IMR-90 (cell line): ENCODE measurements at places on chromosomes 7 and 10. TPM values are rescaled to one million over a fixed set of nuclear protein-coding genes. Genes with fewer than 3 reads are reported as not detected.

DNA sequence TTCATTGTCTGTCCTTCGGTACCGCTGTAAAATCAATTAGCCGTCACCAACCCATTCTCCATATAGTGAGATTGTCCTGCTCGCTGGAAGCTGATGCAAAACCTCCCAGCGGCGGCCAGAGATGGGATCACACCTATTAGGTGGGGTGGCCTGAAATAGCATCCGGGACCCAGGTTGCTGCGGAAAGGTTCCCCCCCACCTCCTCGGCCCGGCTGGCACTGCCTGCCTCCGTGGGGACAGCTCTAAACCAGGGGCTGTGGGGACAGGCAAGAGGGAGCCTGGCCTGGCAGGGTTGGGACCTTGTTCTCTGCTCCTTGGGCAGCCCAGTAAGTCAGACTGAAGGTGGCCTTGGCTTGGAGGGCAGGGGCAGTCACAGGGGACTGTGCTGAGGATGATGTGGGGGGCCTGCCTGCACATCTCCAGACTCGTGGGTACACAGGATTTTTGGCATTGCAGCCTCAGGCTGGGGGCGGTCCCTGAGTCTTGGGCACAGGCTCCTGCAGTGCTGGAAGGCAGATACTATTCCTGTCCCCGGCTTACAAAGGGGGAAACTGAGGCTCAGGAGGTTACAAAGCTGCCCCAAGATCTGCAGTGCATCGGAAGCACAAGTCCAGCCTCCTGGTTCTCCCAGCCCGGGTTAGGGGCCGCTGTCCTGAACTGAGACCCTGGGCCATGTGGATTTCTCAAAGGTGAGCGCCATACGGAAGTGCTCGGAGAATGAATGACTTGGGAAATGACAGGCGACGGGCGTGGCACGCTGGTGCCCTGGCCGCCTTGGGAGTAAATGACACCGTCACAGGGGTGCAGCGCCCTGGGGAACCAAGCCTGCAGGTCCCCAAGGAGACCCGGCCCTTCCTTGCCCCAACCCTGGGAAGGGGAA, 65.6 kb downstream of the UNCX start:
- DNase-seq = no peak

GRCh38 chr7:152333134-152333533, 102.7 kb downstream of the KMT2C start:
- DNase-seq = no peak

- DNase-seq = no peak
These were observed 225.8 kb downstream of the PARD3 start for GRCh38 chr10:34589275-34589674.

GRCh38 chr10:3714967-3715366, 70.0 kb downstream of the KLF6 start:
- DNase-seq = no peak

- no peak for DNase-seq
These were observed 70.7 kb upstream of the MKX start for GRCh38 chr10:27816320-27816719.

DNA sequence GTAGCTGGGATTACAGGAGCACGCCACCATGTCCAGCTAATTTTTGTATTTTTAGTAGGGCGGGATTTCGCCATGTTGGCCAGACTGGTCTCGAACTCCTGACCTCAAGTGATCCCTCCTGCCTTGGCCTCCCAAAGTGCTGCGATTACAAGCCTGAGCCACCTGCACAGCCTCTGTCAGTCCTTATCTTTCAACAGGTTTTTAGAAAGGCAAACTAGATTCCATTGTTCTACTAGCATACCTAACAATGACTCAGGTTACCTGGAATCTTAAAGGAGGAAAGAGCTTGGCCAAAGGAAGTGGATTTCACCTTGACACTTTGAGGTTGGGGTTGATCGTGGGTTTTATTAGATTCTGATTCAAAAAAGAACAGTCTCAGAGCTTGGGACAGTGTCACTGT, 3.2 kb downstream of the ABCC2 start:
- no peak for DNase-seq

DNA sequence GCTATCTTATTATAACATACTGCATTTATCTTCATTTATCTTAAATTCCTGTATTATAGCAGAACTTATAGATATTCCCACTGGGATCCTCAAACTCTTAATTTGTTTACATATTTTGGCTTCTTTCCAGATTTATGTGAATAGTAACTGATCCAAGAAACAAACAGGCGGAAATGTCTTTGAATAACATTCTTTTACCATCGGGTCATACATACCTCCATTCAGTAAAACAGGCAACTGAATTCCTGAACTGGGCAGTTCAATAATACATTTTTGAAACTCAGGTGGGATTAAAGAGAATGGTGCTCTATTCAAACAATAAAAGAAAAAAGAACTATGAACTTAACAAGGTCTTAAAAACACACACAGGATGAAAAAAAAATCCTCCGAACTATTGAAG, 337.4 kb downstream of the CRPPA start:
- DNase-seq = peak; percentile 9

GRCh38 chr10:103476046-103476768, 2.8 kb downstream of the CALHM3 start:
- DNase-seq = no peak

- no peak for DNase-seq
These were observed at the start of gene SNX10 for GRCh38 chr7:26291699-26292538. Gene SNX10 (plus strand): TSS chr7:26291862. CDS start chr7:26346443, 54,581 bp downstream.

DNA sequence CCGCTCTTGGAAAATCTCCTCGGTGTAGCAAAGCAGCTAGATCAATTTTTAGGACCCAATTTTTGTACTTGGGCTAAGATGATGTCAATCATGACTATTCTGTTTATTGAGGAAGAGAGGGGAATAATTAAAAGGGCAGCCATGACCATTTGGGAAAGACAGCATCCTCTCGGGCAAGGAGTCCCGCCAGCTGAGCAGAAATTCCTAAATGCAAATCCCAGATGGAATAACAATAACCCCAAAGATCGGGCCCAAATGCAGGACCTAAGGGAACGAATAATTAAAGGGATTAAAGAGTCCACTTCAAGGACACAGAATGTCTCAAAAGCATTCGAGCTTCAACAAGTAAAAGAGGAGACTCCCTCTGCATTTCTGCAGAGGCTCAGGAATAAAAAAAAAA, 18.7 kb downstream of the COL17A1 start:
- no peak for DNase-seq

GRCh38 chr10:29600821-29601220, 34.0 kb downstream of the SVIL start:
- no peak for DNase-seq

GRCh38 chr10:63464402-63465292, 1.1 kb downstream of the JMJD1C start:
- DNase-seq = peak; percentile 26

GRCh38 chr7:116283595-116284204, 73.4 kb downstream of the TES start:
- DNase-seq = no peak

- peak; percentile 11 for DNase-seq
These were observed 55.5 kb upstream of the NCF1 start for GRCh38 chr7:74718336-74718735.

DNA sequence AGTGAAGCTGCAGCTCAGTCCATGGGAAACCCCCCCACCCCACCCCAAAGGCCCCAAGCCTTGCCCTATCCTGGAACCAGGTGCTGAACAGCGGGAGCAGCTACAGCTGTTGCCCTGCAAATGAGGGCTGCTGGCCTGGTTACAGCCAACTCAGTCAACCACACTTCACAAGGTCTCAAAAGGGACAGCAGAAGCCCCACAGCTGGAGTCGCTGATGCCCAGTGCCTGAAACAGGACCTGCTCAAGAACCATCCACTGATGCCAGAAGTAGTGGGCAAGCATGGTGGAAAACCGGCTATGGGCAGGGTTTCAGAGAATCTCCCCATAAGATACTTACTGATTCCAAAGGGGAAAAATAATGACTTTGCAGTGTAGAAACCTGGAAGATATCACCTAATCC, 110.3 kb downstream of the SLC37A3 start:
- no peak for DNase-seq

GRCh38 chr10:77386365-77386764, 251.2 kb downstream of the KCNMA1 start:
- no peak for DNase-seq

- DNase-seq = no peak
These were observed 16.8 kb downstream of the AOAH start for GRCh38 chr7:36707465-36707864.

GRCh38 chr7:1220000-1220726, 12.5 kb upstream of the UNCX start:
- no peak for DNase-seq

GRCh38 chr10:13649844-13650520, 63.2 kb downstream of the PRPF18 start:
- no peak for DNase-seq

- DNase-seq = no peak
These were observed 25.5 kb upstream of the HABP2 start for GRCh38 chr10:113527211-113527906.

DNA sequence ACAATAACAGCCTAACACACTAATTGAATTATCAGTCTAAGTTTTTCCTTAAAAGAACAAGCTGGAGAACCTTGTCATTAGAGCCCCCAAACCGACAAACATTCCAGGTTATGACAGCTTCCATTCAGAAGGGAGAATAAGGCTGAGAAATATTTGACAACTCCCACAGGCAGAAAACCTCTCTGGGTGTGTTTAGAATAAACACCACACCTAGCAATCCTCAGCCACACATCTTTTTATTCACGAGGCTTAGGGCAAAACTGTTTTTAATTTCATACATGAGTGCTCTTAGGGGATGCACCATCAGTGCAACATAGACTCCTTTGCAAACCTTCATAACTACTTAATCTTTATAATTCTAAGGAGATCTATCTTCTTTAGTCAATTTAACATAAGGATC, 24.2 kb downstream of the STN1 start:
- no peak for DNase-seq

DNA sequence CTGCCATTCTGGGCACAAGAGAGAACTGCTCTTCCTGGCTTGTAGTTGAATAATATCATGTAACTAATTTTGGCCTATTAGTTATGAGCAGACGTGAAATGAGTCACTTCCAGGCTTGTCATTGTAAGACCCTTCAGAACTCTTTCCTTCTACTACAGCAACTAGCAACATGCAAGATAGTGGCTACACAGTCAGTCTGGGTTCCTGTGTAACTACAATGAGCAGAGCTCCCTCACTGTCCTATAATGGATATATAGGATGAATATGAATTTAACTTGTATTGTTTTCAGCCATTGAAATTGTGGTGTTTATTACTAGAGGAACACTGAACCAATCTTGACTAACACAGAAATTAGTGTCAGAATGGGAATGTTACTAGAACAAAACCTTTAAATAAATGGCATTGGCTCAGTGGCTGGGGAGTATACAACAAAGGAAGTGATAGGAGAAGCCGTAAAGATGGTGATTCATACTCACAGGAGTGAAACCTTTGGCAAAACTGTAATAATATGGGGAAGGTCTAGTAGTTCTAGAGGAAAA, 2.9 kb upstream of the MTPN start:
- peak; percentile 63 for DNase-seq

DNA sequence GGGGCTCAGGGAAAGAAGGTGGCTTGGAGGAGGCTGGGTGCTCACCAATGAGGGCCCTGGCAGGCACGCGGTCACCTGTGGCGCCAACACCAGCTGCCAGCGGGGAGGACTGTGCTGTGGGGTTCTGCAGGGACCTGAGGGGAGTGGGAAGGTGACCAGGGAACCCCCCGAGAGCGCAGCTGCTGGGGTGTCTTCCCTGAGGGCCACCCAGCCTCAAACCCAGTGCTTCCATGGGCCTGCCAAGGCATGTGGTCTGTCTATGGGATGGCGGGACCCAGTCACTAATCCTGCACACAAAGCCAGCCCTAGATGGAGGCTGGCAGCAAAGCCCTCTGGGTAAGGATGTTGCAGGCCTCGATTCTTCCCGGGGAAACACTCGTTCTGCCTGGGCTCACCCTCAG, 117.1 kb downstream of the EBF3 start:
- no peak for DNase-seq

DNA sequence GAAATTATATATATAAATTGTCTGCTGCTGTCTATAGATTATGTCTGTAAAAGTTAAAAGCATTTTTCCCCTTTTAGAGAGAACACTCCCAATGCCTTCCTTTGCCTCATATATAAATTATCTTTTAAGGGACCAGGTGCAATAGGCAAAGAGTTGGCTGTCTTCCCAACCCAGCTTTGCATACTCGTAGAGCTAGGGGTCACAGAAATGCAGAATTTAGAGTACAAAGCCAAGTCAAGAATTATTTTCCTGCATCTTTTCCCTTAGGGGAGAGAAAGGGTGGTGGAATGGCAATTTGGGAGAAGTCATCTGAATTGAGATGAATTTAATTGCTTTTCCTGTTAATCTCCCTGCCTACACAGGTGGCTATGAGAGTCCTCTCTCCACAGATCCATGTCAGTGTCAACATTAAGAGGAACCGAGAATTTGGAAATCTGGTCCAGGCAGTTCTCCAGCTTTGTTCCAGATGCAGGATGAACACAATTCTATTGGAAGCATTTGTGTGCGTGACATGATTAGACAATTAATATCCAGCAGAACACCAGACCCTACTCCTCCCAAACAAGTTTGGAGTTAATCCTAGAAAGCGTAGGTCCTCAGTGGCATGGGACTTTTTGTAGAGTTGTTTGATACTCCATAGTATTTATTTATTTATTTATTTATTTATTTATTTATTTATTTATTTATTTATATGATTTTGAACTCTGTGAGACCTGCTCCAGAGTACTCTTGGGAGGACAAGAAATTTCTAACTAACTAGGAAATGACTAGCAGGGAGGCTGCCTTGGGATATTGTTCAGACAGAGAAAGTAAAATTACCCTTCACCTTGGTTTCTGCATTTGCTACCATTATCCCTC, 80.3 kb upstream of the SKAP2 start:
- no peak for DNase-seq

- no peak for DNase-seq
These were observed 58.8 kb downstream of the INSIG1 start for GRCh38 chr7:155356323-155357105.

GRCh38 chr7:114623146-114623545, 208.5 kb downstream of the FOXP2 start:
- no peak for DNase-seq

GRCh38 chr7:28787106-28787505, 171.0 kb downstream of the TRIL start:
- no peak for DNase-seq

- DNase-seq = no peak
These were observed 3.6 kb upstream of the GIMAP7 start for GRCh38 chr7:150511048-150511447.

Gene RET
- total RNA-seq = 0.18 and 0.28 TPM in 2 replicates

Gene ACTR3C
- not detected in 2 replicates for total RNA-seq

Gene HOXA10
- total RNA-seq = 0.18 and 0.28 TPM in 2 replicates

Gene ABCB1
- total RNA-seq = 0.83 and 0.90 TPM in 2 replicates

Gene ITIH5
- under 0.01 TPM in 2 replicates for total RNA-seq

Gene C10orf62
- not detected in 2 replicates for total RNA-seq

Gene SSC4D
- 0.36 and 0.56 TPM in 2 replicates for total RNA-seq

Gene MOGAT3
- total RNA-seq = not detected in 2 replicates

Gene PRRT4
- not detected in 2 replicates for total RNA-seq

Gene ZNF727
- not detected in 2 replicates for total RNA-seq
